ENCODE measurements at places on chromosomes 3 and 15.

DNA sequence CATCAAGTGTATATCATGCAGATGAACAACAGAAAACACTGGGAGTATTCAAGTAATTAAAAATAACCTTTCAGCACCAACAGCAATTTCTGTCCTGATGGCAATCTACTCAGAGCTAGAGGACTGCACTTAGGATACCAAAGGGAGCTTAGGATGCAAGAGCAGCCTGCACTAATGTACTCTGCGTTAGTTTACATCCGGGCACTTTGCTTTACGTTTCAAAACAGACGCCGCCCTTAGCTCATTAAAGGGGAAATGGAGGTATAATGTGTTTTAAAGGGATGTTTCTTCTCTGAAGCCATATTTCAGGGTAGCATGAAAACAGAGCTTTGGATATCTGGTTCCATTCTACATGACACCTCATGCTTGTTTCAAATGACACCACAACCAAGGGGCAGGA is 14.0 kb upstream of the B3GNT5 start:
- DNase-seq, result no peak

- peak; percentile 96 for DNase-seq
Measured at GRCh38 chr3:9976721-9977709, 9.6 kb downstream of the EMC3 start.

DNA sequence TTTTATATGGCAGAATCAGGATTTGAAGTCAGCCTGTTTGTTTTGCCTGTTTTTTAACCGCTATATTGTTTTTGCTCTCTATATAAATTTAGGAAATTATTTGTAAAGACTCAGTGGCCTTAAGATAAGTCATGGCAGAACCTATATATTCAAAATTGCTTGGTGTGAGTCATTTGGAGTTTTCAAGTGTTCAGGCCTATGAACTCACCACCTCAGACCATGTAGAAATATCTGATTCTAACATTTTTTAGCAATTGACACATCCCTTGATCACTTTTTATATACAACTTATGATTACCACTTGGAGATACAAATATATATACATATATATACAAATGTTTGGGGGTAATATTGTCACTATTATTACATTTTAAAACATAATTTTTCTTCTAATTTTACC is 95.7 kb downstream of the VGLL3 start:
- peak; percentile 25 for DNase-seq

- no peak for DNase-seq
Measured at GRCh38 chr3:14344351-14344750, 58.1 kb upstream of the SLC6A6 start.

DNA sequence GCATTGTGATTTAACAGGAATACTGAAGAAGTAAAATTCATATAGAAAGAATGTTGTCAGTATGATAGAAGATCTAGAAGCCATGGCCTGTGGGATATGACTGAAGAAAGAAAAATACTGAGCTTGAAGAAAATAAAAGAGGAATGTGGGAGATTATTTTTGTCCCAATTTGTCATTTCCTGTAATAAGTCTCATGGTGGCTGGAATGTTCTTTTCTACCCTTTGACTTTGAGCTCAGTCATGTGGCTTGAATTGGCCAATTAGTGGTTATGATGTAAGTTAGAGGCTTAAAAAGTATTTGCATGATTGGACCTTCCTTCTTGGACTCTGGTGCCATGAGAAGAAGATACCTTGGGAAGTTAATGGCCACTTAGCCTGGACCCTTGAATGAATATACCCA is 14.1 kb downstream of the APH1B start:
- peak; percentile 84 for DNase-seq

DNA sequence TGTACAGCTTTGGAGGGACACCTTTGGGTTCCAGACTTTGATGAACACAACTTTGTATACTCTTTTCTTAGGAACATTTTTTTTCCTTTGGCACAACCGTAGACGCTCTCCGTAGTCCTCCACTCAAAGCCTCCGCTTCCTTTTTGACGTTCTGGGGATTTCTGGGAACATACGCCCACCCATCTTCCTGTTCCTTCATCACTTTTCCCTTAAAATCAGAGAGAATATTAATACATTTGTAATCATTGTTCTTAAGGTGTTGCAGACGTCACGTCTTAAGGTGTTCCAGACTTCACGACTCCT is 405 bp upstream of the SPG21 start:
- no peak for DNase-seq

GRCh38 chr15:71776304-71776703 is 34.0 kb upstream of the NR2E3 start:
- no peak for DNase-seq

- no peak for DNase-seq
Measured at GRCh38 chr3:40181182-40181581, 128.3 kb upstream of the EIF1B start.

GRCh38 chr15:82159922-82160321 is 102.6 kb downstream of the EFL1 start:
- peak; percentile 99 for DNase-seq

GRCh38 chr3:42090973-42091731 is at the start of gene TRAK1:
Gene TRAK1 (plus strand): TSS chr3:42091357. CDS start chr3:42091470, 113 bp downstream.
- DNase-seq, result no peak

DNA sequence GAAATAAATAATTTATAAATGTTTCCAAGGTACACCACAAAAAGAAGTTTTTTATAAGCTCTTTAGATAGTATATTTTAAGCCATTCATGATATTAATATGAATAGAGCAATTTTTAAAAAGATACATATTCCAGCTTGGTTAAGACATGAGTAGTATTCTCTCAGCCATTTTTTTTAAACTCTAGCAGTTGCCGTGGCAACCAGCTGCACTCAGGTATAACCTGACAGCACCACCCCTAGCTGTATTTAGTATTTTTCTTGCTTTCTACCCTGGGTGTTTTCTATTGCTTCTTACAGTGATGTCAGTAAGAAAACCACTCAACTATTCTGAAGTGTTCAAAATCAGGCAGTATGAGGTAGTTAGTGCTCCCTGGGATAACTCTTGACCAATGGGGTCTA is 496.3 kb upstream of the CNTN3 start:
- DNase-seq, result no peak

DNA sequence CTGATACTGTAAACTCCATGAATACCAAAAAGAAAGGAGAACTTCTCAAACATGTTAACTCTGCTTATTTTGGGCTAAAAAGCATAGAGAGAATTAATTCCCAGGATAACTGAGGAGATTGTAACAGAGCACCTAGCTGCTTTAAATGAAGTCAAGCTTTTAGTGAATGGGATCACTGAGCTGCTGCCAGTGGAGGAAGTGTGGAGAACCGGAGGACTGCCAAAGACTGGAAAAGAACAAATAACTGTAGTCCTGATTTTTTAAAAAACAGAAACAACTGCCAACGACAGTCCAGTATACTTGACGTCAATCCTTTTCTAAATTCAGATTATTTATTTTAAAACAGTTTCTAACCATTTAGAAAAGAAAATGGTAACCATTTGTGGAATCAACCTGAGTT is 3.3 kb downstream of the C3orf70 start:
- no peak for DNase-seq

- no peak for DNase-seq
Measured at GRCh38 chr15:59833366-59833765, 144.2 kb upstream of the BNIP2 start.

DNA sequence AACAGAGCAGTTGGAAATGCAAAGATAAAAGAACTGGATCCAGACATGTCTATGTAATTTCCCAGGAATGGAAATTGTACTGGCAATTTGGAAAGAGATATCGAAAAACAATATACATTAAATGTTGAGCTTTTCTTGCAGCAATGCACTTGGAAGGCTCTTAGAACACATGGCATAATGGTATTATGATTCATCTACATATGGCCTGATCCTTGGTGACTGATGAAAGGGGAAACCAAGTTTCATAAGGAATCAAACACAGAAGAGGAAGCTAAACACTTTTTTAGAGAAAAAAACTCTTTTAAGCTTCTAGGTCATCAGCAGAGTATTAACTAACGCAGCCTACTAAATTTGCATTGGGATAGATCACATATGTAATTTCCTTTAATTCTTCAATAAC is 12.4 kb upstream of the GREM1 start:
- DNase-seq, result no peak

DNA sequence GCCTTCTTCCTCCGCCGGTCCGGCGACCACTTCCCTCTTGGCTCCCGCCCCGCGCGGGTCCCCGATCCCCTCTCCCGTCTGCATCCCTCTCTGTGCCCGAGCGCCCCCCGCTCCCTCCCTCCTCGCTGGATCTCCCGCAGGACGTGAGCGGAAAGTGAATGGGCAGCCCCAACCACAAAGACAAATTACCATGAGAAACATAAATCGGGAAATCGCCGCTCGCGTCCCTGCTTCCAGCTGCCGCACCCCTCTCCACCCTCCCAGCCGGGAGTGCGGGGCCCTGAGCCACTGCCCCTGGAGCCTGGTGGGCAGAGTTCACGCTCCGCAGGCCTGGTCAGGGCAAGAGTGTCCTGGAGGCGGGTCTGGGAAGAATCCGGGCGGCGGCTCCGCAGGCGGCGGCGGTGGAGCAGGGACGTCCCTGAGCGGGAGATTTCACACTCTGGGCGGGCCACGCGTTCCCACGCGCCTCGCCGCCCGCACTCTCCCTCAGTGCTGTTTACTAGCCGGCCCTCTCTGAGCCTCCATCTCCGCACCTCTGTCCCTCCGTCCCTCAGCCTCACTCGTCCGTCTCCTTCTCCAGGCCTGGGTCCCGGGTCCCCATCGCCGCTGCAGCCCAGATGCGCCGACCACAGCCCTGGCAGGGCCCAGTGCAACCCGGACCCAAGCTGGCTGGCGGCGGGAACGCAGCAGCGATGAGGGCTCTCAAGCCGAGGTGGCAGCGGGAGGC is 835 bp downstream of the SEMA5B start:
- DNase-seq, result no peak

DNA sequence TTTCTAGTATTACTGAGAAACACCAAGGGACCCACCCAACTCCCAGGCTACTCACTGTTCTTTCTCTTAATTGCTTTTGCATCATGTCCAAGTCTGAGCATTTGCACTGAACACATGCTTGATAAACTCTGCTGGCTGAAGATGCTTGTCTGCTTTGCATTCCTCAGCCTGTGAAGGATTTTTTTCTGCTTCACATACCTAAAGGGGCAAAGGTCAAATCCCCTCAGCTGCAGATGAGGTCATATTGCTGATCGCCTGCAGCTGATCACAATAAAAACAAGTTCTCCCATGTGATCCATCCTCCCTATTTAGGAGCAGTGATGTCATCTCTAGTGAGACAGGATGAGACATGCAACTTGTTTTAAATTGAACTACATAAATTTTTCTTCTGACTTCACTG is 84.6 kb upstream of the DCBLD2 start:
- peak; percentile 95 for DNase-seq

DNA sequence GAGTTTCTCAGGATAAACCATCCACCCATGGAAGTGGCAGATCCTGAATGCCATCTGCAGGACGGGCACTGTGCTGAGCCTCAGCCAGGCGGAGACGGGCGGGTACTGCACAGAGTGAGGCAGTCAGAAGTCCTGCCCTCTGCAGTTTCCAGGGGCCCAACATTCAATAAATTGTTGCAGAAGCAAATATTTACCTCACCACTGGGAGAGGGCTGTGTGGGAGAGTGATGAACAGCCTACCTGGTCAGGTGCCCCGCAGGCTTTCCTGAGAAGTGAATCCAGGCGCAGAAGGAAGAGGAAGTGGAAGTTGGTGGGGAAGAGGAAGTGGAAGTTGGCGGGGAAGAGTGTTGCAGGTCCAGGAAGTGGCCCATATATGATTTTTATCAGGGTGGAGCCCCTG is 100.8 kb downstream of the SLCO3A1 start:
- DNase-seq, result no peak

DNA sequence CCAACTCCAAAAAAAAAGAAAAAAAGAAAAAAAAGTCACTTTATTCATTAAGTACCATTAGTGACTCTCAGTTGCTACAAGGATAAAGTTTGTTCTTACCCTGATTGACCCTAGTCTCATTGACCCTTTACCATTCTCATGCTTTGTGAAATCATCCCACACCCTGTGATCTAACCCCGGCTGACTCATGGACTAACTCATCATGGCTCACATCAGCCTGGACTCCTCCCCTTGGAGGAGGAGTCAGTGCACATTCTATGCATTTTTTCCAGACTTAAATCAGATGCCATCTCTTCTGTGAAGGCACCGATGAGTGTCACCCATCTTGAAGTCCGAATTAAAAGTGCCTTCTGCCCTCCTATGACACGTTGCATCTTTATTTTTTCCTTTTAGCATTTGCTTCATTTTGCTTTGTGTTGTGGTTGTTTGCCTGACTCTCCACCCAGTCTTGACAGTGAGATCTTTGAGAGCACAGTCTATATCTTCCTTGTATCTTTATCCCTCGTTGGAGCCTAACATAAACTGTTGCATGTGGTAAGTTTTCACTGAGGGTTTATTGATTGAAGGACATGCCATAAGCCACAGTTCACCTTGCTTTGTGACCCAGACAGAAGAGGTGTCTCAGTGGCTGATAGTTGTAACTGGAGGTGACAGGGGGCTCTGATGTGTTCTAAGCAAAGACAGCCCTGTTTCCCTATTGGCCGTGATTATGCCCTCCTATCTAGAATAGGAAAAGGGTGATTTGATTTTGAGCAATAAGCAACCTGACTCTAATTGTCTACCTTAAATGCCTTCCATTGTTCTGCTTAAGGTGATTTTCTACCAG is 72.1 kb downstream of the IL1RAP start:
- peak; percentile 95 for DNase-seq

- peak; percentile 75 for DNase-seq
Measured at GRCh38 chr15:99703603-99704443, 29.4 kb downstream of the LYSMD4 start.

- DNase-seq, result no peak
Measured at GRCh38 chr15:43928152-43928551, 101.3 kb downstream of the WDR76 start.

DNA sequence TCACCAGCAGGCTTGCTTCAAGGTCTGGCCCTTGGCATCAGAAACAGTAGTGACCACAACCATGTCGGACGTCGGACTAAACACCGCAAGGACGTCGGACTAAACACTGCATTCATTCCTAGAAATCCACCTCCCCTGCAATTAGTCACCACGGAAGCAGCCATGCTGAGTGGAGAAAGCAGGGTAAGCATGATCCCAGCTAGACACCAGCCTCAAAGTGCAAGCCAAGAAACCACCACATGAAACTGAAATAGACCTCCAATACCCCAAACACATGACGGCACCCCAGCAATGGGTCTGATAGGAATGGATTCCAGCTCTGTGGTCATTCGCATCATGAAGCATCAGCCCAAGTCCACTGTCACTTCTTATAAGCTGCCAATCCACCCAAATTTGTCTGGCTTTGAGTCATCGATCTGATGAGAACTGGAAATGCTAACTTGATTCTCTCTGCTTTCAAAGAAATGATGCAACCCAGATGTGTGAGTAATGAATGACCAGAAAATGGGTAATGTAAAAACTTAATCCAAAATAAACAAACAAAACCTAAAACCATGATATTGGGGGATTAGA is 348.3 kb upstream of the TMCO5A start:
- DNase-seq, result peak; percentile 72

- no peak for DNase-seq
Measured at GRCh38 chr3:105802118-105802706, 66.6 kb downstream of the CBLB start.

DNA sequence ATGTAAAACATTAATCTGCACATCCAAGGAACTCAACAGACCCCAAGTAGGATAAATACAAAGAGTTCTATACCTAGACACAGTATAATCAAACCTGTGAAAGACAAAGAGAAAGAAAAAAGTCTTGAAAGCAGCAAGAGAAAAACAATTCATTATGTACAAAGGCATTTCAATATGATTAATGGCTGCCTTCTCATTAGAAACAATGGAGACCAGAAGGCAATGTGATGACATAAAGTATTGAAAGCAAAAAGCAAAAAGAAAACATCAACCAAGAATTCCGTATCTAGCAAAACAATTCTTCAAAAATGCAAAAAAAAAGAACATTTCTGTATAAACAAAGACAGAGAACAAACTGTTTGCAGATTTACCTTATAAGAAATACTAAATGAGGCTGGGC is 81.1 kb downstream of the XXYLT1 start:
- no peak for DNase-seq

Data from foreskin fibroblast (primary cell).